ENCODE measurements at places on chromosomes 2 and 18.

GRCh38 chr2:191190435-191190834 lies 39.6 kb upstream of the STAT4 start:
- DNase-seq: no peak

- DNase-seq: no peak
These were observed 14.7 kb upstream of the ERCC3 start for GRCh38 chr2:127308586-127309138.

DNA sequence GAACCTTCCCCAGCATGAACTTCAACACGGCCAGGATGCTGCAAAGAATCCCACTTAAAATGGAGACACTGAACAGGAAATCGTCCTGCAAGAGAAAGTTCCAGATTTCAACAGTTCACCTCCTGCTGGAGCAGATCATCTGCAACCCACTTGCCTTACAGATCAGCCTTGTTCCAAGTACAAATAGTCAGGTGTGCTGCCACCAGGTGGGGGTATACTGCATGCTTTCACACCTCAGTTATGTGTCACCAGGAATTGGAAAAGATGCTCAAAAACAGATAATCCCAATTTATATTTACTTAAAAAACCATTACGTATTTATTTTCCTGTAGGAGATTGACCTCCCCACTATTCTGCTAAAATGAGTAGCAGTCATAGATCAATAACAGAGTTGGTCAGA lies 212.3 kb downstream of the MGAT5 start:
- no peak for DNase-seq

DNA sequence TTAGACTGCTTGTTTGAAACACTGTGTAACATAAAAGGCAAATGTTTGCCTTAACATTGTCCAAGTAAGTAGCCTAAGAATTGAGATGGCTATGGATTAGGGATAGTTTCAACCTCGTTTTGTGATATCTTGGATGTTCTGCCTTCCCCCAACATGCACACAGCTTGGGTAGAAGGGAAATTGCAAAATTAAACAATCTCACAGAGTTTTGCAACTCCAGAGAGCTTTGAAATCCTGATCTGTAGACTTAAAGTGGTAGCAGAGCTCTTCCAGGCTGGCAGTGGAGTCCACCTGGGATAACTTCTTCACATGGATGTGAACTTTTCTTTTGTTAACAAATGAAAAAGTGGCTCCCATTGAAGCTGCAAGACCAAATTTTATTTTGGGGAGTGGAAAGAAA lies 59.6 kb downstream of the CHRNA1 start:
- no peak for DNase-seq

GRCh38 chr2:229562472-229563127 lies 151.8 kb downstream of the DNER start:
- DNase-seq: no peak

GRCh38 chr2:96408616-96409015 lies 73.0 kb downstream of the NCAPH start:
- DNase-seq: no peak

GRCh38 chr2:112721819-112722522 lies 1.2 kb downstream of the NT5DC4 start:
- DNase-seq: no peak

- DNase-seq: no peak
These were observed 73.1 kb upstream of the DSG1 start for GRCh38 chr18:31244771-31245394.

All from stimulated activated CD8-positive, alpha-beta memory T cell treated with anti-CD3 and anti-CD28 coated beads, Interleukin-15, amount 100 ng/mL, for 48 hours (primary cell).